HAP-1 (cell line): ENCODE measurements at places on chromosomes 6 and 20.

DNA sequence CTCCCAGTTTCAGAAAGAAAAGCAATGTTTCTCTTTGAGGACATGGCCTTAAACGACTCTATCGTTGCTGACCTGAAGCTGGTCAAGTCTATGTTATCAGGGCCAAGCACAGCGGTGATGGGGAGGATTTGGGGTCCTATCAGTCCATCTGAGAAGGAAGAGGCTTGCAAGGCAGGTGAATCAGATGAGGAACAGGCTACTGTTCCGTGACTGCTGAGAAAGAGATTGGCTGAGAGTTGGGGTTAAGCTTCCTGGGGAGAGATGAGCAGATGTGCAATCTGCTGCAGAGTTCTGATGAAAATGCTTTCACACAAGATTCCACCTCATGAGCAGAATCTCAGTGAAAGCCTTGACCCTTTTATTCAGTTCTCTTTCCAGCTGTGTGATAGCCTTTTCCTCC lies 168.3 kb upstream of the STMND1 start:
- no peak for DNase-seq

DNA sequence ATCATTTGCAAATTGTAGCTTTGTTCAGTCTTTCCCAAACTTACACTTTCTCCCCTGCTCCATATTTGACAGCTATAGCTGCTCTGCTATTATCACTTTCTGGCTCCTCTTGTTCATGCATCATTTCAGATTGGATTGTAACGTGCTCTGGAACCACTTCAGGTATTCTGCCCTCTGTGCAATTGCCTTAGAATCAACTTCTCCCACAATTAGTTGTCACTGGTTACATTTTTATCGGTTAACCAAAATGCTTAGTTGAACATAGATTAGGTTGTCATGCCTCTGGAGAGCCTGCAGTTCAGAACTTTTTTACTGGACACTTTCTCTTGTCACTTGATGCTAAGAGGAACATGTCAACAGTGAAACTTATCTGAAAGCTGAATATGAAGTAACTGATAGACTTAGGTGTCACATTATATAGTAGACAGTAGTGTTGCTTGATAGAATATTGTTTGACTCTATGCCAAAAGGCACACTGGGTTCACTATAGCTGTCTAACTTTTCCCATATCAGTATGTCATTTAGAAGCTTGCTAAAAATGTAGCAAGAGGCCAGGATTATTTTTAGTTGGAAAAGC lies 127.7 kb upstream of the PTPRK start:
- DNase-seq = no peak

DNA sequence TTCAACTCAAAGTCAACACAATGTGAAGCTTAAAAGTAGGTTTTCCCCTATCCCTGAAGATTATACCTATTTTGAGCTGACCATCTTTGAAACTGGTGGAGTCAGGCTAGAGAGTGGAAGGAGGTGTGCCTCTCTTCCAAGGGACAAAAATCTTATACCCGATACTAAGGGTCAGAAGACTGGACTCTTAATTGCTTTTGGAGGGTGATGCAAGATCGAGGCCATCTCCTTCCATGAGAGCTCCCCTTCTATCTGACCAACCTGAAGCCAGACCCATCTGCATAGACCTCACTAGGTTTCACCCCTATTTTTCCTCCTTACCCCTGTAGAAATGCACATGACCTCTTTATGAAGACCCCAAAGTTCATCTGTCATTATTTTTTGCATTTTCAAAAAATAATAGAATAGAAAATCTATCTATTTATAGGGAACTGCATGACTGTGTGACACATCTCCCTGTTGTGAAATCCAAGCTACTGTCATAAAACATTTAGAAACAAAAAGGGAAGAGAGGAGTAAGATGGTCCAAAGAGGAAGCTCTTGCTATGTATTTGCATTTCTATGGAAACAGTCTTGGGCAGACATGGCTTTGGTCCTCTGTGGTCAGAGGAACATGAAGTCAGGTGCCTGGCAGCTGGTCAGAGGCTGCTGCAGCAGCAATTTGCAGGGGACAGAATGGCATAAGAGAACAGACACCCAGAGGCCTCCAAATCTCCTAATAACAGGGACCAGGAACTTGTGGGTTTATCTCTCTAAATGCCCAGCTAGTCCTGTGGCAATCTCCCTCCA lies 349.2 kb downstream of the MAFB start:
- DNase-seq = no peak

- no peak for DNase-seq
Observed at GRCh38 chr6:30508890-30509736, 19.8 kb downstream of the HLA-E start.

- peak; percentile 49 for DNase-seq
Observed at GRCh38 chr6:150894935-150895552, 29.5 kb downstream of the MTHFD1L start.

DNA sequence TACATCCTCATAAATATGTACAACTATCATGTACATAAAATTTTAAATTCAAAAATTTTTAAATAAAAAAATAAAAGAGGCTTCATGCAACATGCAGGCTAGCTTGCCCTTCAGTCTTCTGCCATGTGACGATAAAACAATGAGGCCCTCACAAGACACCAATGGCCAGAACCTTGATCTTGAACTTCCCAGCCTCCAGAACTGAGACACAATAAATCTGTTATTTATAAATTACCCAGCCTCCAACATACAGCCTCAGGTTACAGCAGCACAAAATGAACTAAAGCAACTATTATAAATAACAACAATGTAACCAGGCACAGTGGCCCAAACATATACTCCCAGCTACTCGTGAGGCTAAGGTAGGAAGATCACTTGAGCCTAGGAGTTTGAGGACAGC lies 42.8 kb downstream of the SERAC1 start:
- DNase-seq = no peak

GRCh38 chr6:43667245-43668150 lies 20.1 kb downstream of the MRPS18A start:
- DNase-seq = peak; percentile 58

DNA sequence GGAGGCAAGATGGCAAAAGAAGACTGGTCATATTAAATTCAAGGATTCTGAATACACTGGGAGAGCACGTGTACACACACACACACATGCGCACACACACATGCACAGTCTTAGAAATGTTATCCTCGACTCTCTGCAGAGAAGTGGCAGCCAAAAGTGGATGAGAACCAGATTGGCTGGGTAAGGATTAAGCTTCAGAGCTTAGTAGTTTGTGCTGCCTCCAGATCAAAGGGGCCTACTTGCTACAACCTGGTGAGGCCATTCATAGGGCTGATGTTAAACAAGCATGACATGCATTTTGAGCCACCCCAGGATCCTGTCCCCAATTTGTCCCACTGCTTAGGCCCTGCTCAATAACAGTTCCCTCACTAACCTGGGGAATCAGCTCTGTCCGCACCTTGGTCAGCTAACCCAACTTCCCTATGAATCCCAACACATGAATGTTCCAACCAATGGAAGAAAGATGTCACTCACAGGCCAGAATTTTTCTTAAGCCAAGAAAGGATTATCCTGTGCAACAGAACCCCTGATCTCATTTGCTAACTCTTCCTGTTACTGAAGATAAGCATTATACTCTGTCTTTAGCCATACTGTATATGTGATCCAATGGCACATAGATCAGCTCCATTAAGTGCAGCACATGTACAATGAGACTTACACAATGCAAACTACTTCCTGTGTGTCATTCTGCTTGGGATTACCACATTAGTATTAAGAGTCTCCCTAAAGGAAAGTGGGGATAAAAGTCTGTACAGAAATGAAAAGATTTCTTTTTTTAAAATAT lies 31.0 kb downstream of the TOMM6 start:
- no peak for DNase-seq

DNA sequence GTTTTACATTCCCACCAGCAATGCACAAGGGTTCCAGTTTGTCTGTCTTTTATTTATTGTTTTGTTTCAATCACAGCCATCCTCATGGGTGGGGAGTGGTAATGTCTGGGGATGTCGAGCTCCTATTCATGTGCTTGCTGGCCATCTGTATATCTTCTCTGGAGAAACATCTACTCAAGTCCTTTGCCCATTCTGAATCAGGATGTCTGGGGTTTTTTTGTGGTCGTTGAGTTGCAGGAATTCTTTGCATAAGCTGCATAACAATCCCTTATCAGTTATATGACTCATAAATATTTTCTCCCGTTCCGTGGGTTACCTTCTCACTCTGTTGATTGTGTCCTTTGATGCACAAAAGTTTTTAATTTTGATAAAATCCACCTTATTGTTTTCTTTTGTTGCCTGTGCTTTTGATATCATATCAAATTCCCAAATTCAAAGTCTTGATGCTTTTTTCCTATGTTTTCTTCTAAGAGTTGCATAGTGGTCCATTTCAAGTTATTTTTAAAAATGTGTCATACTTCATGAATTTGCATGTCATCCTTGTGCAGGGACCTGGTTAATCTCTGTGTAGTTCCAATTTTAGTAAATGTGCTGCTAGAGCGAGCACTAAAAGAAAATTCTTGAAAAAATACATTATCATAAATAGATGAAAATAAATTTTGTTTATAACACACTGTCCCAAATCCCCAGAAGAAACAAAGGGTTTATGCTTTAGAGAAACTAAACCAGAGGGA lies 54.9 kb upstream of the PDE10A start:
- no peak for DNase-seq

DNA sequence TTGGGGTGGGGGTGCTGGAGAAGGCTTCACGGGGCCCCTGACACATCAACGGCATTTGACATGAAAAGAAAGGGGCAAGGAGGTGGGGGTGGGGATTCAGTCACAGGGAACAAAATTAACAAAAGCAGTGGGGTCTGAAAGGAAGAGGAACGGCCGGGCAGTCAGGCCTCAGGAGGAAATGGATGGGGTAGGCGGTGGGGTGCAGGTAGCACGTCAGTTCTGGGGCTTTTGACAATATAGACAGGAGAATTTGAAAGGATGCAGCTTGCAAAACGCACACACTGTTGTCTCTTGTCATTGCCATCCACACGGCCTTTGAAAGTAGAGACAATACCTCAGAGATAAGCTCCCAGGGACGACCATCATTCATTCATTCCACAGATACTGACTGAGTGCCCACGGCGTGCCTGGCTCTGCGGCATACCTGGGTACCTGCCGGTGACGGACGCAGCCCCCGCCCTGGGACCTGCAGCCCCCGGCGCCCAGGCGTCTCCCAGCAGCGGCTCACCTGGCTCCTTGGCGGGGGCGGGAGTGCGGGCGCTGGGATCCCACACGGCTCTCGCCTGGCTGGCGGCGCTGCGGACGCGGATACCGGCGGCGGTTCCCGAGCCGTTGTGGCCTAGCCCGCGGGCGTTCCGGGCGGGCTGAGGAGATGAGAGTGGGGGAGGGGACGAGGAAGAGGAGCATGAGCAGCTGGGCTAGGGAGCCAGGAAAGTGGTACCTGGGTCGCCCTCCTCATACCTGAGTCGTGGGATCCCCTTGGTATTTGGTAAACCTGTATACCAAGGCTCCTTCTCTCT lies at the start of gene SLC26A8:
TSS of gene SLC26A8 (minus strand) at position 646 of the 800 bp plus-strand sequence. CDS start 4,934 bp downstream, outside the sequence.
- DNase-seq = no peak

DNA sequence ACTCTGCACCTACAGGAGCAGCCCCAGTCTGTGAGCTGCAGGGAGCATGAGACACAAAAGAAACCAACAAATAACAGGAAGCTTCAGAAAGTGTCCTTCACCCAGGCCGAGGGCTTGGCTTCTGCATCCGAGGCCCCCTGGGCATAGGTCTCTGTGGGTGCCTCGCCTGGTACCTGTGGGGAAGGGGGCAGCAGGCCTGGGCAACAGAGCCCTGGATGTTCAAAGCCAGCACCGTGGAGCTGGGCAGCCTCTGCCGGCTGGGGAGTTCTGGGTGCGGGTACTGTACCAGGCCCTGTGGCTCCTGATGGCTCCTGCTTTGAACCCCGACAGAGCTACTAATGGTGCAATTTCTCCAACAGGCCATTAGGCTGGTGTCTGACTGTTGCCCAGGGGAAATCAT lies 55.7 kb downstream of the TMEM242 start:
- DNase-seq = no peak

DNA sequence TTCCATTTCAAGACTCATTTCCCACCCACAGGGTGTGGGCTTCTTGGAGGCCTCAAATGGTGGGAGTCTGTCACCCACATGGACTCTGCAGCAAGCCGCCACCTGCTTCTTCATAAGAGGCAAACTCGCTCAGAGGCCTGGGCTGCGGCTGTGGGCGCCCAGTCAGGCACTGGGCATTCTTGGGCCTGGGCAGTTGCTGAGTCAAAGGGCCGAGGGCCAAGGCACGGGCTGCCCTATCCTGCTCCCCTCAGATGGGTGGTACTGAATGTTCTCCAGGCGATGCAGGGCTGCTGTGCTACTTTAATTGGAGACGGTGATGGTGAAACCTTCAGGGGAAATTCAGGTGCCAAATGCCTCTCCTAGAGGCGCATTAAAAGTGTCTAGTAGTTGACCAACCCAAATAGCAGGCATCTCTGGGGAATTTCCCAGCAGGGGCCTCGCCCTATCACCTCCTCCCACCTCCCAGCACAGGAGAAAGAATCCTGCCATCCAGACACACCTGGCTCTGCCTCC lies 57.9 kb downstream of the MAFB start:
- DNase-seq = no peak

- DNase-seq = no peak
Observed at GRCh38 chr6:166162599-166163342, 4.9 kb downstream of the TBXT start.

DNA sequence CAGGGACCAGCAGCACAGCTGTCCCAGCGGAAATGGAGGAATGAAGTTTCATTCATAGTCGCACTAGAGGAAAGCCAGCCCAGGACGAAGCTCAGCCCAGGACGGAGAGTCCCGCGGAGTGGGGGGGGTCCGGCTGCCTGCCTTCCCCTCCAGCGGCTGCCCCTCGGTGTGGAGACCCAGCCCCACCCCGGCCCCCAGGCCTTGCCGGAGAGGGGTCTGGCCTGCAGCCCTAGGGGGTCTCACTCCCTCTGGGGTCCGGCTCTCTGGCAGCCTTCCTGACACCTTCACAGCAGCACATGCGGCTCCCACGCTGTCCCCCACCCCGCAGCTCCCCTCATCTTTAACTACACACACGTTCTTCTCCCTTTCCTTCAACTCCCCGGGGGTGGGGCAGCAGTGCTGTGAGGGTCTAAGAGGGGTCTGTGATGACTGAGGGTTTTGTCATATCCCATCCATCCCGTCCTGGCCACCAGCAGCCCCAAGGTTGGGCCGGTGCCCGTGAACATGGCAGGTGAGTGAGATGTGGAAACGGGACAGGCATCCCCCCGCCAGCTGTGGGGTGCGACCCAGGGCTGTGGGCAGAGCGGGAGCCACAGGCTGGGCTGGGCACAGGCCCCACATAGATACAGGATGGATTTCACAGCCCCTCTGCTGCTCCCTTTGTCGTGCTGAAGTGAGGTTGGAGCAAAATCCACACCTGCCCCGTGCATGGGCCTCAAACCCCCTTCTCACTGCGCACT lies 41.8 kb downstream of the DLL1 start:
- DNase-seq = no peak

GRCh38 chr6:157228426-157229131 lies 94.7 kb downstream of the TMEM242 start:
- DNase-seq = peak; percentile 69

GRCh38 chr20:63530788-63531160 lies 6.4 kb downstream of the PTK6 start:
- DNase-seq = no peak

- DNase-seq = no peak
Observed at GRCh38 chr20:16526433-16527380, 46.5 kb downstream of the KIF16B start.

DNA sequence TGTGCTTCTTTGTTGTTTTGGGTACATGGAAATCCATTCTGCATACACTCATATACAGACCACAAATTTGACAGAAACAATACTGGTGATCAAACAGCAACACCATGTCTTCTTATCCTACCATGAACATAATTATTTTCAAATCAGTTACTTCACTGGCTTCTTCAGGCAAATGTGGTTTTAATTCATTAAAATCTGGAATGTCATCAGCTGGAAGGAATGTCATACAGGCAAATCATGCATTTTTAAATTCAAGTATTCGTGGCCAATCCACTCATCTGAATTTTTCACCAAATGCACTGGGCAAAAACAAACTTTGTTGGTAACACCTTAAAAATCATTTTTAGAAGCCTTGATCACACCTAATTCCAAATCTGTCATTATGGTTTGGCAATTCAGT lies 59.3 kb downstream of the KIF6 start:
- DNase-seq = no peak
